T-cell (primary cell): ENCODE measurements at places on chromosomes 2 and 18.

- DNase-seq: no peak
These were observed 305.4 kb downstream of the MTX2 start for GRCh38 chr2:176574484-176575236.

DNA sequence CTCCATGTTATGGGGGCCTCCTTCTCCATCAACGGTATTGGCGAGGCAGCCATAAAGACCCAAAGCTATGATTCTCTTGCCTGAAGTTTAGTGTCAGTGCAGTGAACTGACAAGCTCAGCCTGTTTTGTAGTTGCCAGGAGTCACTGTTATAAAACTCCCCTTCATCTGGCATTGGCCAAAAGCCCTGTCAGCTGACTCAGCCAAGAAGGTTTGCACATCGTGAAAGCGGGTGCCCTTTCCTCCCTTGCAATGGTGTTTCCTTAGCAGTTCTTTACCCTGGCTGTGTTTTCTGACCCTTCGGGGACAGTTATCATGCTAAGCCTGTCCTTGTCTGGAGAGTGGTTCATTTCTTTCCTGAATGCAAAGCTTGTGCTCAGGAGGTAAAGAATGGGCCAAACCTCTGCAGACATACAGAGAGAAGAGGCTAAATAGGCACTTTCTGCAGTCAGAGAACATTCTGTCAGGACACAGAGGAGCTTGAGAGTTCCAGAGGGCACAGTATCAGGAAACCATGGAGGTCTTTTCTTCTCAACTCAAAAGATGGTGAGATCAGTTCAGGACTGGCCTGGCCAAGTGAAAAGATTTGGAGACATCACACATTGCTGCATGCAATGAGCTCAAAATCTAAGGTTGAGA lies 414.2 kb downstream of the ZNF521 start:
- DNase-seq: no peak

GRCh38 chr18:38290229-38290628 lies 724.6 kb upstream of the CELF4 start:
- DNase-seq: no peak

DNA sequence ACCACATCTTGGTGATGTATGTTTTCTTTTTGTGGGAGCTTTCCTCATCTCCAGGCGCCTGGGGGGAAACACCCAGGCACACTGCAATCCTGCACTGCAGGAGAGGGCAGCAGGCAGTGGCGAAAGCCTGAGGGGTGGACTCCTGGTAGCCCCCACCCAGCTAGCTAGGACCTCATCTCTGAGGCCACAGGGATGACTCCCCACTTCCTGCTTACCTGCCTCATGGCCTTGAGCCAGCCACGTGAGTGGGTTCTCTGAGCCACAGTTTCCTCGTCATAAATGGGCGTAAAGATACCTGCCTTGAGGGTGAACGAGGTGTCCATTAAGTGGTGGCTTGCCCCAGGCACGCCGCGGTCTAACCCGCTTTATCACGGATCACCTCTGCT lies 19.1 kb downstream of the TRAF3IP1 start:
- no peak for DNase-seq

- no peak for DNase-seq
These were observed 6.5 kb upstream of the NDUFV2 start for GRCh38 chr18:9096007-9096371.

DNA sequence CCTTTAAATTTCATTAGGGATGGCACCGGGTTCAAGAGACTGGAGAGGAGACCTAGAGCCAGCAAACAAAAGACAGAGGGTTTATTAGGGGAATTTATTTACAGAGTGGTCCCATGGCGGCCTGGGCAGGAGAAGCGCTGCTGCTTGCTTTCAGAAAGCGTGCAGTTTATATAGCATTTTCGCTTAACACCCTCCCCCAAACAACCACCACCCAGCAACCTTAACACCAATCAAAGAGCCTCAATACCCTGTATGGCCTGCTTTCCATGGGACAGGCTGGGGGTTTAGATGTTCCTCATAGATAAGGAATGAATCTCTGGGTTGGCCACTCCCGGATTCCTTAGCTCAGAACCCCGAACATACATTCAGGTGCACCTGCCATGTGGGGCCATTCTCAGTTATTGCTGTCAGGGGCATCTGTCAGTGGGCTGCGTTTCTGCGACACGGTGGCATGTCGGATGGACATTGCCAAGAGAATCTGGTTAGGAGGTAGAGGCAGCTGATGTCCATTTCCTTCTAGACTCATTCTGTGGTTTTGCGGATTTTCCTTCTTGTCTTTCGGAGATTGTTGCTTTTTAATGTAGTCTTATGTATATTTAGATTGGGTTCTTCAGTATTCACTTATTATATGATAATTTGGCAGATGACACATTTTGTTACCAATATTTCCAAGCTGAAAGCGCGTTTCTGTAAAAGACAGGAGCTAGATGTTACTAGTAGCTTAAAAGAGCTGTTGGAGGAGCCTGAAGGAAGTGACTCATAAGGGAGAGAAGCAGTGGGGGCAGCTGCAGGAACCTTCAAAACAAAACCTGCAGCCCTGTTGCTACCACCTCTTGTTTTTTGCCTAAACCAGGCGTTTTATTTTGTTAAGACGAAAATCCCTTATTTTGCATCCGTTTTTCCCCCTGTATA lies 7.2 kb downstream of the AGAP1 start:
- DNase-seq: no peak

GRCh38 chr2:8796878-8797550 lies 40.4 kb downstream of the KIDINS220 start:
- DNase-seq: no peak

DNA sequence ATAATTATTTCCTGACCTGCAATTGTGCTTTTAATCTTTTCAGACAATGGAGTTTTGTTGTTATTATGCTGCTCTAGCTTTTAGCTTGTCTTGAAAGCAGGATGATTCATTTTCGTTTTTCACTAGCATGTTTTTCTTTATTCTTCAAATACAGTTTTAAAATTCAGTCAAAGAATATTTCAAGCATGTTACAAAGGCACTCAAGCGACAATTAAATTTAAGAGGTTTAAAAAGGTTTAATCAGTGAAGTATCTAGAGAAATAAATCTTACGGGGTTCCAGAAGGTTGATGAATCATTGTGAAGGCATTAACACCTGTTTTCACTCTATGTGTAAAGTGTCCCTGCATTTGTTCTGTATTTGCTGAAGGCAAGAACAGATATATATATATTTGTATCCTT lies 390.7 kb upstream of the TMEFF2 start:
- DNase-seq: no peak

DNA sequence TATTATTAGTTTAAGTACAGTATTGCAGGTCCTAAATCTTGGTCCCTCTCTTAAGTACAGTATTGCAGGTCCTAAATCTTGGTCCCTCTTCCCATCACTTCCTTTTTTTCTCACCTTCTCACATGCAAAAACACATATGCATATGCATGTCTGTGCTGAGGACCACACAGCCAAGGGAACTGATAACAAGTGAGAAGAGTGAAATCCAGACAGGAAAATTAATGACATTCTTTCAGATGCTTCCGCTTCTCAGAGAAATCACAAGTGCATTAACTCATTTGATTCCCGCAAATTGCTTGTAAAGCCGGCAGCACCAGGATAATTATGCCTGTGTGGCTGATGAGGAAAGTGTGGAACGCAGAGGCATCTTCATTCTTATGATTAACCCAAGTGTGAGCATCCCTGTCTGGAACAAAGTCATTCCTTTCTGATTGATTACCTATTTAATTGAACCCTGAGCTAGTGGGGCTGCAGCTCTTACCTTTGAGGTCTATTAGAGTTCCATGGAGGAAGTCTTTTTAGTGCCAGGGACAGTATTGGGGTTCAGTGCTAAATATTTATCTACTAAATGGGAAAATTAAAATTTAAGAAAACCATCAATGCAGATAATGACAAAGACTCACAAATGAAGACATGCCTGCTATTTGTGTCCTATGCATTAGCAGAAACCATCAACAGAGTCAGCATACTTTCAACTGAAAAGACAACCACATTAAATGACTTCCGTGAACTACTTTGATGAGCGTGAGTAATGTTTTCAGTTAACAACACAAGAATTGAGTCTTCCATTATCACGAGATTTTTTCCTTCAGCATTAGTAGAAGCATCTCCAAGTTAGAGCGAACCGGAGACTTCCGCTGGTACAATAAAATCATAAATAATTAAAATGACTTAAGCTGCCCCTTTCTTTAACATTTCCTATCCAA lies 220.4 kb upstream of the SLC35G4 start:
- no peak for DNase-seq

DNA sequence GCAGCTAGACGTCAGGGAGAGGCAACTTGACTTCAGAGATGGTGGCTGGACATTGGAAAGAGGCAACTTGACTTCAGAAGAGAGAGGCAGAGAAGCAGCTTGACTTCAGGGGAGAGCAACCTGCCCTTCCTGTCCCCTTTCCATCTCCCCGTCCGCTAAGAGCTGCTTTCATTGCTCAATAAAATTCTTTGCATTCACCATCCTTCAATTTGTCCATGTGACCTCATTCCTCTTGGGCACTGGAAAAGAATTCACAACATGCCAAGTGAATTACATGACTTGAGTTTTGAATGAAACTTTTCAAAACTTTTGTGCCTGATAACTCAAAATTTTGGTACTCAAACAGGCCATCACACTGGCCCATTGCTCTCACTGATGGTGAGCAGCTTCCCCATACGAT lies 158.9 kb downstream of the DPP4 start:
- no peak for DNase-seq

DNA sequence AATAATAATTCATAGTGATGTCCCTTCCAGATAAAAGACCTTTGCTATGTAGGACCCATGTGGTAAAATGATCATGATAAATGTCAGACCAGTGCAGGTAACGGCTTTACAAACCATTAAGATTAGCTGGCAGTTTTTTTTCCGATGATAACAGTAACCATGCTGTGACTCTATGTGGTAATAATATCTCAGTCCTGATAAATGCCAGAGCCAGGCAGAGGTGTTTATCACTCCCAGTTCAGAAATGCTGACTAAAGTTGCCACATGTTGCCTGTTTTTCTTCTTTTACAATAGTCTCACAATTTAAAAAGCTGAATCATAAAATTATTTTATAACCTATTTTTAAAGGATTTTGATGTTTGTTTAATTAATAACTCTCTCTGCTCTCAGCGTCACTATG lies 565.1 kb downstream of the ARHGAP15 start:
- DNase-seq: no peak

DNA sequence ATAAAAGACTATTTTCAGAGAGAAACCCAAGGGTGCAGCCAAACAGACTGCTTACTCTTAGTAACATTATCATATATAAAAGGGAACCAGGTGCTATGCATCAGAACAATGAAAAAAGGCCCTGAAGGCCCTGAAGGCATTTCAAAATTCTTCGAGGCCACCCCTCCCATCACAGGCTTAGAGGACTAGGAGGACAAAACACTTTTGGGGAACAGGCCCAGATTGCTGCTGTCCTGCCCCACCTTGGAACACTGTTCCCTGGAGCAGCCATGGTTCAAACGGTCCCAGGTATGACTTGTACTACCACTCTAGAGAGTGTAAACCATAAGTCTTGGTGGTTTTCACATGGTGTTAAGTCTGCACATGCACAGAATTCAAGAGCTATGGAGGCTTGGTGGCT lies 2183.1 kb upstream of the CELF4 start:
- no peak for DNase-seq
